ENCODE measurements at places on chromosomes 5 and 9. TPM values are rescaled to one million over a fixed set of nuclear protein-coding genes. Genes with fewer than 3 reads are reported as not detected.

DNA sequence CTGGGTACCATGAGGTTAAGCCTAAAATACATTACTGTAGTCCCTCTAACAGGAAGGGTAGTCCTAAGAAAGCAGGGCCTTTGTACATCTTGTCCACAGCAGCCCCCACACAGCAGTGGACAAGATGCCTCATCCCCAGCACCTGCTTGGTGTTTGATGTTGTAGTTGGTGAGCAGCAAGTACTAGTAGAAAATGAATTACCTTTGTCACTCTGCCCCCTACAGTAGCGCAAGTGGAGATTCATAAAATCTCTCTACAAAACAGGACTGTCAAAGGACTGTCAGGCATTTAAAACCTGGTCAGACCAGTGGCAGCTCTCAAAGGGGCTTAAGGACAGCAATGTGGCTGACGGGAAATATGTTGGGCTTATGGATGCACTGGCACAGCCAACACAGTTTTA is 122.5 kb downstream of the TMEM174 start:
- DNase-seq, result no peak

- DNase-seq, result no peak
Measured at GRCh38 chr5:158007336-158007735, 148.4 kb upstream of the CLINT1 start.

- no peak for DNase-seq
Measured at GRCh38 chr9:120778758-120779157, 14.5 kb downstream of the FBXW2 start.

DNA sequence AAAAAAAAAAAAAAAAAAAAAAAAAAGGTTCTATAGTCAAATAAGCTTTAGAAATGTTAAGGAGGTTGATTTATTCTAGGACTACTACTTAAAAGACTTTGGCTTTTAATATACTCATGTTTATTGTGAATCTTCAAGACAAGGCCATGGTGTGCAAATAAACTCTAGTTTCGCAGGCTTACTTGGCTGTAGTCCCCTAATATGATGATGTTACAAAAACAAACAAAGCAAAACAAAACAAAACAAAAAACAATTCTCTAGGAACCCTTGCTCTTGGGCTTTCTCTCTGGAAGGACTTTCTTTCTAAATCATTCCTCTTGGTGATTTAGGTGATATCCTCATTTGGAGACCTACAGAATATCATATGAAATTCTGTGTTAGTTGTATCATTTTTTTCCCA is 172.0 kb downstream of the GDNF start:
- DNase-seq, result no peak

DNA sequence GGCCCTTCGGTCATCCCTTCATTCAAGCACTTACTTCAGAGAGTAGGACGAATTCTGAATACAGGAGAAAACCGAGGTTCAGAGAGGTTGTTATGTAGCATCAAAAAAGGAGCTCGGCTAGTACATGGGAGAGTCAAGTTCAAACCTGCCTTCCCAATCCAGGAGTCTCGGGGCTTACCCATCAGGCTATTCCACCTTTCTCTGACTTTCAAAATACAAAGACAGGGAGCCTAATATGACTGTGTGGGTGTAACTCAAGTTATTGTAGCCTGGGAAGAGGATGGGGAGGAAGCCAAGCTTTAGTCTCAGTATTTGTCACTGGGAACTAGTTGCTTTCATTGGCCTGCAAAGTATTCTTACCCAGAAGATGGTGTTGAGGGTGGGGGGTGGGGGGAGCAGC is 274.8 kb upstream of the PANK3 start:
- DNase-seq, result no peak

GRCh38 chr5:82356808-82357671 is 78.9 kb upstream of the RPS23 start:
- no peak for DNase-seq

DNA sequence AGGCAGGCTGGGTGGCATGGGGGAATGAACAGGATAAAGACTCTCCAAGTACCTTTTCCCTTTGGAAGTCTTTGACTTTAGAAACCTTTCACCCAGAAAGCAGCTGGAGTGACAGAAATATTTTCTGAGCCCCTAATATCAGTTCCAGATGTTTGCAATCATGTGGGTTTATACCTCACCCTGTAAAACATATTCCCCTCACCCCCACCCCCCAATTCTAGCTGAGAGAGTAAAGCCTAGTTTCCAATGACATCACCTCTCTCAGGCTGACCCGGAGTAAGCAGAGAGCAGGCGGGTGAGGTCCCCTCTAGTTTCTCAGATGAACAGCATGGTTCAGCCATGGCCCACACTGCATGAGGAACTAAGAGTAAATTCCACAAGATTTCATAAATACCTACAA is 82.9 kb upstream of the TRIM32 start:
- no peak for DNase-seq

GRCh38 chr5:80712919-80713318 is 58.1 kb upstream of the DHFR start:
- DNase-seq, result no peak

- DNase-seq, result peak; percentile 85
Measured at GRCh38 chr9:4293293-4293941, 6.5 kb downstream of the GLIS3 start.

DNA sequence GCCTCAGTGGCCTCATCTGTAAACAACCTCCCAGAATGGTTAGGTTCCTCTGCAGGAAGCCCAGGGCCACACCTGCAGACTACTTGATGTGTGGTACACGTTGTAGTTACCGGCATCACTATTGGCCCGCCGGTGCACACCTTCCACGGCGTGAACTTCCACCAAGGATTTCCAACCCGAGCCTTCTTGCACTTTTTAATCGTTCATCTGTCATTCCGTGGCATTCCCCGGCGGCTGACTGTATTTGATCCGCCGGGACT is 5.3 kb upstream of the TRIM41 start:
- DNase-seq, result no peak

- DNase-seq, result no peak
Measured at GRCh38 chr9:109411798-109412352, 86.2 kb downstream of the PTPN3 start.

GRCh38 chr5:102307232-102307631 is 11.1 kb upstream of the SLCO4C1 start:
- no peak for DNase-seq

- no peak for DNase-seq
Measured at GRCh38 chr9:72675586-72675985, 154.2 kb downstream of the TMC1 start.

- no peak for DNase-seq
Measured at GRCh38 chr5:132272311-132273210, 15.1 kb downstream of the PDLIM4 start.

- no peak for DNase-seq
Measured at GRCh38 chr9:76463211-76463610, 4.2 kb downstream of the GCNT1 start.

The FAM114A2 gene
- 18.5 TPM for total RNA-seq

The DIRAS2 gene
- 0.18 TPM for total RNA-seq

The CTXN3 gene
- not detected for total RNA-seq

The AQP7 gene
- total RNA-seq, result not detected

The SH3PXD2B gene
- 41.1 TPM for total RNA-seq

The FBLL1 gene
- 0.39 TPM for total RNA-seq

The LOX gene
- 164 TPM for total RNA-seq

The STK32A gene
- total RNA-seq, result not detected

Measured in glomerular endothelial cell (primary cell).